Stimulated activated CD4-positive, alpha-beta T cell treated with anti-CD3 and anti-CD28 coated beads, Interleukin-1b, Interleukin-23, amount 100 ng/mL, for 1 hour (primary cell): ENCODE measurements at places on chromosomes 2 and 18.

DNA sequence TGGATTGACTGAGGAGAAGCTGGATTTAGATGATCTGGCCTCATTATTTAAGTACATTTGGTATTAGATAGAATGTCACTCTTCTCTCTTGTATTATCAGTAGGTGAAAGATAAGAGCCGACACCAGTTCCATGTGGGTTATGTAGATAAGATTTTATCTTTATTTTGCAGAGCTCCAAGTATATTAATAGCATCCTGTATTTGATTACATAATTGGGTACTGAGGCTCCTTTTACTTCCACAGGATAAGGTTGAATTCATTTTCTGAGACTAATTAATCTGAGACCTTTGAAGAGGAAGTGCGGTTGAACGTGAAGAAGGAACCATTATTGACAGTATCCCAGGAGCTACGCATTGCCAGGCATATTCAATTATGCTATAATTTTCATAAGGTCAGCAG is 32.8 kb upstream of the CD226 start:
- DNase-seq = no peak

GRCh38 chr2:15201009-15201408 is 360.1 kb downstream of the NBAS start:
- no peak for DNase-seq

DNA sequence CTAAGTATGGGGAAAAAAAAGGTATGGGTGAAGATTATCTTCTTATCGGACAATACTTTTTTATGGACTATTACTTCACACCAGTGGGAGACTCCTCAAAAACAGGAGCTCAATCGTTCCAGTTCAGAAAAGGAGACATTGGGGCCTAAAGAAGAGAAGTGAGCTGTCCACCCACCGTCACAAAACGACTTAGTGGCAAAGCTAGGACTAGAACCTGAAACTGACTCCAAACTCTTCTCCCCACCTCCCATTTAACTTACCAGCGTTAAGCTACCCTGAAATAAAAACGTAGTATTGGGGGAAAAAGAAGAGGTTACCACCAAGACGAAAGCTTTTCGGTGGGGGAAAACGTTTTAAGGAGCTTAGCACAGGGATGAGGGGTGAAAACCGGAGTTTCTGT is 503 bp downstream of the GTF3C3 start:
- DNase-seq = no peak

GRCh38 chr2:120142528-120143219 is 80.5 kb downstream of the TMEM185B start:
- DNase-seq = no peak

DNA sequence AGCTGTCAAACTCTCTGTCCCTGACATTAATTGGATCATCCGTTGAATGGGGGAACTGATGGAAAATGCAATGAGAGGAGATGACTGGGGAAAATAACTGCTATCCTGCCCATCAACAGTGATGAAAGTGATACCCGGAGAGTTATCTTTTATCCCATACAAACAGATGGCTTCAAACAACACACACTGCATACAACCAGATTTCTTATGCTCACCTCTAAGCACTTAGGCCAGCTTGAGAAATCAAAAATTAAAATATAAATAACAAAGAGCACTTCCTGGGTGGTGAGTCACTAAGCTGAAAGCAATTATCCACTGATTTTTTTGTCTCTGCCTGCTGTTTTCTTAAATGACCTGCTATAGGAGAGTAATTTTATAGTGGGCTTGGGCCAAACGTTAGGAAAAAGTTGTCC is 237.6 kb upstream of the RGPD4 start:
- DNase-seq = no peak

GRCh38 chr2:146576339-146577111 is 1268.3 kb upstream of the ACVR2A start:
- no peak for DNase-seq

DNA sequence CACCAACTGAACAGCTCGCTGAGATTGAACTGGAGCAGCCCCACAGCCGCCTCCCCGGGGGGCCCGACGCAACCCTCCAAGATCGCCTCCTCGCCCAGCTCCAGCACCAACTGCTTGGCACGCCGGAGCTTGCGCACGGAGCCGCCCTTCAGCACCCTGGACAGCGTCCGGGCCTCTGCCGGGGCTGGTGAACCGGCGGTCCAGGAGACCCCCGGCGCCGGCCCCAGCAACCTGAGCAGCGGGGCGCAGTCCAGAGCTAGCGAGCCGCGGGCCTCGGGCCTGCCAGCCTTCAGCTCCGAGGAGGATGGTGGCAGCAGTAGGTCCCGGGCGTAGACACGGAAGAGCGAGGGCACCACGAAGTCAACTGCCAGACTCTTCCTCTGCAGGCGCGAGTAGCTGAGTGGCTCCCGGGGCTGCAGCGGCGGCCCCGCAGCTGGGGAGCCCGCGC is 1.2 kb downstream of the ALK start:
- DNase-seq = peak; percentile 20

GRCh38 chr2:110143982-110144381 is 28.4 kb upstream of the MALL start:
- DNase-seq = no peak

- no peak for DNase-seq
Observed at GRCh38 chr2:171271971-171272436, 111.3 kb upstream of the TLK1 start.

- no peak for DNase-seq
Observed at GRCh38 chr18:32152705-32153448, 37.0 kb upstream of the MEP1B start.

DNA sequence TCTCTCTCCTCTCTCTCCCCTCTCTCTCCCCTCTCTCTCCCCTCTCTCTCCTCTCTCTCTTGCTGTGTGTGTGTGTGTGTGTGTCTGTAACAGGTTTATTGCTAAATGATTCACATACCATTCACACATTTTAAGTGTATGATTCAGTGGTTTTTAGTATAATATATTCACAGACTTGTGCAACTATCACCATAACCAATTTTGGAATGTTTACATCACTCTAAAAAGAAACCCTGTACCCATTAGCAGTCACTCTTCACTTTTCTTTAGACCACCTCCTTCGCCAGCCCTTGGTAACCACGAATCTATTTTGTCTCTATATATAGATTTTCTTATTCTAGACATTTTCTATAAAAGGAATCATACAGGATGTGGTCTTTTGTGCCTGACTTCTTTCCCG is 11.4 kb downstream of the THNSL2 start:
- DNase-seq = no peak

GRCh38 chr2:206776432-206776831 is 11.0 kb downstream of the FASTKD2 start:
- DNase-seq = no peak

DNA sequence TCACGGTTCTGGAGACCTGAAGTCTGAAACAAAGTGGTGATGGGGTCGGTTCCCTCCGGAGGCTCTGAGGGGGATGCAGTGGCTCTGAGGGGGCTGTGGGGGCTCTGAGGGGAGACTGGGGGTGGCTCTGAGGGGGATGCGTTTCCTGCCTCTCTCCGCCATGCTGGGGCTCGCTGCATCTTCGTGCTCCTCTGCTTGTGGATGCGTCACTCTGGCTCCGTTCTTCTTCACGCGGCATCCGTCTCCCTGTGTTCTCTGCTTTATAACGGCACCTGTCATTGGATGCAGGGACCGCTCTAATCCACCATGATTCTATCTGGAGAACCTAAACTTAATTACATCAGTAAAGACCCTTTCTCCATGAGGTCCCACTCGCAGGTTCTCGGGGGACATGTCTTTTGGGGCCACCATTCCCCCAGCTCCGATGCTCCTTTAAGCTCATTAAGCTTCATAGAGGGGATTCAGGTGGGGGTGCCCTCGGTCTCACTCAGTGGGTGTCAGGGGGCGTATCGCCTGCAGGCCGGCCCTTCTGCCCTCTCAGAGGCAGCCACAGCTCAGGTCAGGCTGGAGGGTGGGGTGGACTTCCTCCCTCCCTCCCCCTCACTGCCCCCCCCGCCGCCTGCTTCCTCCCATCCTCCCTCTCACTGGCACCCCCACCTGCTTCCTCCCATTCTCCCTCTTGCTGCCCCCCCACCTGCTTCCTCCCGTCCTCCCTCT is 18.4 kb downstream of the RTP5 start:
- no peak for DNase-seq

DNA sequence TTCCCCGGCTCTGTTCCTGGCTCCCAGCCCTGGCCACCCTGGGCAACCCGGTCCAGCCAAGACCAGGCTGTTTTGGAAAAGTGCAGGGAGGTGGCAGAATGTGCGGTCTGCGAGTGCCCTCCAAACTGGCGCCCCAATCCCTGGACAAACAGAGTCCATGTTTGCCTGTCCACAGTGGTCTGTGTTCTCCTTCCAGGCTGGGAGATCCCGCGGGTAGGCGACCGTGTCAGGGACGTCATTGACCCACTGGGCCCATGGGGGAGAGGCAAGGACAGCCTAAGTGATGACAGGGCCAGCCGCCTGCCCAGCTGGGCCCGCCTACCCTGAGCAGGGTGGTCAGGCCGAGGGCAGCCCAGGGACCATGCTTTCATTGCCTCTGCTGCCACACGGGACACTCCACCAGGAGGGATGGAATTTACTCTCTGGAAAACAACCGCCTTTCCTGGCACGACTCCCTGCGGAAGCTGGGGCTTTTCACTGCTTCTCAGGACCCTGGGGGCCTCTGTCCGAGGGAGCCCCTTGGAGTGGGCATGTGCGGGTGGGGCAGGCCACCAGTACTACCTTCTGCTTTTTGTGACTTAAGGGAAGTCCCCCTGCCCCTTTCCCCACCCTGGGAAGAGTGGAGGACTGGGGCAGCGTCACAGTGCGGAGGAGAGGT is 20.1 kb downstream of the CYP26B1 start:
- no peak for DNase-seq

DNA sequence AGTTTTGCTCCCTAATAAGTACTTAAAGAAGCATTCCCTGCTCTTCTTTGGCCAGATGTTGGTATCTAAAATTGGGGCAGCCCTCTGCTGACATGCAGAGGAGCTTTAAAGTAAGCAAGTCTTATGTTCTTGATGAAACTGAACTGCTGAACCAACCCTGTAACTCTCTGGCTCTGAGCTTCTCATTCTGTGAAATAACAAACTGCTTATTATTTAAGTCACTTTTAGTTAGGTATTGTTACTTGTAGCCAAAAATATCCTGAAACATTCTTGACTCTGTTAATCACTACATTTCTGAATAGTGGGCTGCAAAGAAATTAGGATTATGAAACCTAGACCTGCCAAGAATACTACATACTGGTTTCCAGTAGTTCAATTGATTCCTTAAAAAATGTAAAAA is 15.5 kb downstream of the PPP3R1 start:
- DNase-seq = no peak
